ENCODE measurements at places on chromosomes 6 and 20.

DNA sequence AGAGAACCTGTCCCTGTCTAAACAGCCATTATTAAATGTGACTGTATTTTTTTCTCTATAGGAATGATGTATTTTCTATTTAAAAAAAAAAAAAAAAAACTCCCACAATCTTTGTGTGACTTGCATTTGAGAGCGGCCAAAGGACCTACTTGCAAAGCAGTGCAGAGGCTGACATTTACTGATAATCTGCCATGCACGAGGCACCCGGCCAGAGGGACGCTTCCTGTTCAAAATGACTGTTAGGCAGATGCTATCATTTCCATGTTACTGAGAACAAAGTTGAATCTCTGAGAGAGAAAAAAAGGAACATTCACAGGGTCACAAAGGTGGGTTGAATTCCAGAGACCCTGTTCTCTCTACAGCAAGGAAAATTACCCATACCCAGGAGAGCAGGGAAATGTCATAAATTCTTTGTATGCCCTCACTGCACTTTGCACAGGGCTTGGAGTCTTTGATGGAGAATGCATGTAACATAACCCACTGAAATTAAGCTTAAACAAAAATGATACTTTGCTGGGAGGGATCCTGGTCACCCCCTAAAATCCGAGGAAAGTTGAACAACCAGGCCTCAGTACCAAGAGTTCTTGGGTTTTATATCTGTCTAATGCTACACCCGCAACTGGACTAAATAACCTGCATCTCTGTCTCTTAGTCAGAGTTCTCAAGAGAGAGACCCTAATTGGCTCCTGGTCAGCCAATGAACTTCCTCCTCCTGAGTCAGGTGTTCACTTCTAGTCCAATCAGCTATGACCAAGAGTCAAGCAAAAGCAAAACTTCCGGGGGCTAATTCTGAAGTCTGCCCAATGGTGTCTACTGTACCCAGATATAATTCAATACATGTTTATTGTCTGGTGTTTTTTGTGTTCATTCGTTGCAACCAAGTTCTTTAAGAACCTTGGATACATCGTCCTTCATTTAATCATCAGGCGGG is 61.2 kb downstream of the GCLC start:
- H3K36me3 ChIP-seq = no peaks in the 10 kb centered on the region
- H3K27ac ChIP-seq = no peak overlapping the region
- H3K27me3 ChIP-seq = peaks cover 26% of the 10 kb centered on the region
- DNase-seq = peak; percentile 68
- peaks cover 35% of the 10 kb centered on the region for H3K4me1 ChIP-seq

GRCh38 chr6:19964115-19964514 is 126.9 kb downstream of the ID4 start:
- H3K4me1 ChIP-seq = no peaks in the 10 kb centered on the region
- H3K27ac ChIP-seq = no peak overlapping the region
- peaks cover 4% of the 10 kb centered on the region for H3K27me3 ChIP-seq
- no peak for DNase-seq

DNA sequence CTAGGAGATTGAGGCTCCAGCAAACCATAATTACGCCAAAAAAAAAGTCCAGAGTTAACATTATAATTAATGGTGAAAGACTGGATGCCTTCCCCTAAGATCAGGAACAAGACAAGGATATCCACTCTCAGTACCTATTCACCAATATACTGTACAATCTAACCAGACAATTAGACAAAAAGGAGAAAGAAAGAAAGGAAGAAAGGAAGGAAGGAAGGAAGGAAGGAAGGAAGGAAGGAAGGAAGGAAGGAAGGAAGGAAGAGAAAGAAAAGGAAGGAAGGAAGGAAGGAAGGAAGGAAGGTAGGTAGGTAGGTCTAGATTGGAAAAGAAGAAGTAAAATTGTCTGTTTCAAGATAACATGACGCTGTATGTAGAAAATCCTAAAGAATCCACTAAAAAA is 50.7 kb downstream of the TASP1 start:
- no peaks in the 10 kb centered on the region for H3K4me1 ChIP-seq
- no peak for DNase-seq
- H3K27ac ChIP-seq = no peak overlapping the region
- H3K36me3 ChIP-seq = peaks cover 17% of the 10 kb centered on the region
- no peaks in the 10 kb centered on the region for H3K27me3 ChIP-seq

DNA sequence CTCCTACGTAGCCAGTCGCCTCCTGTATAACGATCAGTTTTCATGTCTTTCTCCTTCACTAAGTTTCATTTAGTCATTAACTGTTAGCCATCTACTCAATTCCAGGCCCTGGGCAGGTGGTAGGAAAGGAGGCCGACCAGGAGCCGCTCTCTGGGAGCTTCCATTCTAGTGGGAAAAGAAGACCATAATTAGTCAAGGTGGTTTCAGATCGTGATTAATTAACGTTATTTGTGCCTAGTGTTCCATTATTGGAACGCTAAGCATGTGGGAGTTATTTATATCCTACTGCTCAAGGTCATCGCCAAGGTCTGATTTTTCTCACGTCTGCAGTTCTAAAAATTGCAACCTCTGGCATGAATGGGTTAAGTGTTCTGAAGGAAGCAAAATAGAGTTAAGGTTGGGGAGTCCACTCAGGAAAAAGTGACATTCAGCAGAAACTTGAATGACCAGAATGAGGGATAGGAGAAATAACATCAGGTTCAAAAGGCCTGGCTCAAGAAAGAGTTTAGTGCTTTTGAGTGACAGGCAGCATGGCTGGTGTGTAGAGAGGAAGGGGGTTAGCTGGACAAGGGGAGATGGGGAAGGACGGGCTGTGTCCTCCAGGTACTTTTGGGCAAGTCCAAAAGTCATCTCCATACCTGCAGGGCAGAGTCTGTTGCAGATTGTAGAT is 812 bp downstream of the SLC9A8 start:
- peak overlapping the region; percentile 94 for H3K27ac ChIP-seq
- peaks cover 33% of the 10 kb centered on the region for H3K4me1 ChIP-seq
- no peaks in the 10 kb centered on the region for H3K27me3 ChIP-seq

DNA sequence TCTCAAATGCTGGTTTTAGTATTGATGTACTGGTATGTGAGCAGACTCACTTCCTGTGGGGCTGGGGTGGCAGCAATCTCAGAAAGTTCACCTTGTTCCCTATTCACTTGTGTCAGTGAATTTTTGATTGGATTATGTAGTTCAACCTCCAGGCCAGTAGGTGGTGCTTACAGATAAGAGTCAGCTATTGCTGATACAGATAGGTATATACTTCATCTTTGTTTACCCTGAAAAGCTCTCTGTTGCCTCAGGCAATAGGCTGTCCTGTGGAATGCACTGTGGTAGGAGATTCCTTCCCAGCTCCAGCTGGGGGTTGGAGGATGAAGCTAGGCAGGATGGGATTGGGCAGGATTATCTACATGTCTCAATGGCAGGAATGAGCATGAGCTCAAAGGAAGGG is 851.2 kb upstream of the EYS start:
- no peak overlapping the region for H3K4me3 ChIP-seq
- no peaks in the 10 kb centered on the region for H3K27me3 ChIP-seq
- H3K27ac ChIP-seq = no peak overlapping the region
- no peaks in the 10 kb centered on the region for H3K36me3 ChIP-seq
